SW480 (cell line): ENCODE measurements at places on chromosomes 3 and 15.

- DNase-seq = no peak
Observed at GRCh38 chr3:129593230-129593594, 13.3 kb downstream of the PLXND1 start.

DNA sequence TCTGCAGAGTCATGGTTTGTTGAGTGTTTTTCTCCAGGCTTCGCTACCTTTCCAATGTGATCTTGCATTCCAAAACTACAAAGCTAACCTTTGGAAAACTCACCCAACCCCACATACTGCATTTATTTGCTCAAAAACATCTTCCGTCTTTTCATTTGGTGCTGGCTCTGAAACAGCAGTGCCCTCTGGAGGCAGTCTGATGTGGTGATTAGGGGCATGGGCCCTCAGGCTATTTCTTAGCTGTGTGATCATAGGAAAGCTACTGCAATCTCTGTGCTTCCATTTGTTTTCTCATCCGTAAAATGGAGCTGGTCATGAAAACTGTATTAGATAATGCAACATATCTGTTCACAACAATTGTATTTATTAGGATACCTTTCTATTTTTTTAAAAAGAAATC, 47.0 kb downstream of the MTHFS start:
- DNase-seq = no peak

DNA sequence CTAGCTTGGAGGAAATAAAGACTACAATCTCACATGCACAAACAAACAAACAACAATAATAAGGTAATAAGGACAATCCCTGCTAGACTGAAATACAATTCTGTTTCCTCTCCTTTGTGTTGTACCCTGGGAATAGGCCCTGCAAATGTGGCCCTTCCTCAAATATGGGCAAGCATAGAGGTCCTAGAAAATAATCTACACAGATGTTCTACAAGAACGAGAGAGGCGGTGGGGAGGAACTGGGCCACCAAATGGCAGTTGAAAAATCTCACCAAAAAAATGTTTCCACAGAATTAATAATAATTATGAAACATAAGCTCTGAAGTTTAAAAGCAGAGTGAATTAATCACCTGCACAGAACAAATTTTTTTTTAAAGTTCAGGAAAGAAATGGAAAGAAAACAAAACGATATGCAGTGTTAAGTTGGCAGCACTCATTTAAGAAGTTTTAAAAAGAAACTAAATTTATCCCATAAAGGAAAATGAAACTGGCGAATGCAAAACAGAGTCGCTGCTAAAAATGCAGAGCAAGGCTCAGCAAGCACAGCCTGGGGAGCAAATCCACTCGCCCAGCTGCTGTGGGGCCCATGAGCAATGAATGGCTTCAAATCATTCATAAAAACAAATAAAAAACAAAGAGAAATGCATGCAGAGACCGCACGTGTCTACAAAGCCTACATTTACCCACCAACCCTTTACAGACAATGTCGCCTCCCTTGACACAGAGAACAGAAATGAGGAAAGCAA, 475.4 kb downstream of the OCA2 start:
- DNase-seq = no peak

- DNase-seq = no peak
Observed at GRCh38 chr3:39021029-39021428, 30.7 kb downstream of the SCN11A start.

DNA sequence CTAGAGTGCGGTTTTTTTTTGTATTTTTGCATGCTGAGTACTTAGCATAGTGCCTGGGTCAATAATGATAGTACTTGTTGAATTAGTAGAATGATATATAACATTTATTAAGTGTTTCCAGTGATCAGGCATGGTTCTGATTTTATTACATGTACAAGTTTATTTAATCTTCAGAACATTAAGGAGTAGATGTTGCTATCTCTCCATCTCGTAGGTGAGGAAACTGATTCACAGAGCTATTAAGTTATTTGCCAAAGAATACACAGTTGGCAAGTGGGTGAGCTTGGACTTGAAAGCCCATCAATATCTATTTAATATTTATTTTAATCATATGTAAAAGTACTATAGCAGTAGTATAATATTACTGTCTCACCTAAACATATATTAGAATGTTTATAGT, 219.5 kb downstream of the CACNA2D3 start:
- DNase-seq = no peak

GRCh38 chr15:96331144-96331944, 844 bp downstream of the NR2F2 start:
- DNase-seq = peak; percentile 30

GRCh38 chr3:49500732-49501609, 30.9 kb downstream of the DAG1 start:
- DNase-seq = peak; percentile 34

GRCh38 chr15:76996526-76997401, 1.8 kb downstream of the PSTPIP1 start:
- no peak for DNase-seq

DNA sequence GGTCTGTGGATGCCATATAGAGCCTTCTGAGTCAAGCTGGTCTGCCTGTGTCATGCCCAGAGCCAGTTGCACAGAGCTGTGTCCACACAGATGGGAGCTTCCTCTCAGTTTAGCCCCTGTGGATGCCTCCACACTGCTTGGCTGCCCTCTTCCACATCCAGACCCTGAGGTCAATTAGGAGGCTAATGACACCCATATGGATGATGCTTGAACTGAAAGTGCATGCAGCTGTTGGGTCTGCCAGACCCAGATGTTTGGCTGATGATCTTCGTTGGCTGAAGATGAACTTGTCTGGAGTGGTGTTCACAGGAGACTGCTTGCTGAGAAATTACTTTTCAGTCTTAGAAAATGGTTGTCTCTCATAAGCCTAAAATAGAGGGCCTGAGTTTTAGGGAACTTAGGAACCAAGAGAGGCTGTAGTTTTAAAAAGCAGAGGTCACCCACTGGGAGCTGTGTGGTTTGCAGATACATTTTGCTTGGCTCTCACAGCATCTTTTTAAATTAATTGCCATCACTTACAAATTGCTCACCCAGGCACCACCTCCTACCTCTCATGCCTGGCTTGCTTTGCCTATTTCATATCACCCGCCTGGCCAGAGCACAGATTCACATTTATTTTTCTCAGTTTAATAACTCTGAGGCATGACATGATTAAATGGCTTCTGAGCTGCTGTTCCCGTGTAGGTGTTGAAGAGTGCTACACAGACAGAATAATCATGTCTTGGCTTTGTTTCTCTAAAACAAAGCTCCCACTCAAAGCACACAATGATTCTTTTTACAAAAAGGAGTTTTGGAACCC, 176.1 kb downstream of the MINAR1 start:
- no peak for DNase-seq

DNA sequence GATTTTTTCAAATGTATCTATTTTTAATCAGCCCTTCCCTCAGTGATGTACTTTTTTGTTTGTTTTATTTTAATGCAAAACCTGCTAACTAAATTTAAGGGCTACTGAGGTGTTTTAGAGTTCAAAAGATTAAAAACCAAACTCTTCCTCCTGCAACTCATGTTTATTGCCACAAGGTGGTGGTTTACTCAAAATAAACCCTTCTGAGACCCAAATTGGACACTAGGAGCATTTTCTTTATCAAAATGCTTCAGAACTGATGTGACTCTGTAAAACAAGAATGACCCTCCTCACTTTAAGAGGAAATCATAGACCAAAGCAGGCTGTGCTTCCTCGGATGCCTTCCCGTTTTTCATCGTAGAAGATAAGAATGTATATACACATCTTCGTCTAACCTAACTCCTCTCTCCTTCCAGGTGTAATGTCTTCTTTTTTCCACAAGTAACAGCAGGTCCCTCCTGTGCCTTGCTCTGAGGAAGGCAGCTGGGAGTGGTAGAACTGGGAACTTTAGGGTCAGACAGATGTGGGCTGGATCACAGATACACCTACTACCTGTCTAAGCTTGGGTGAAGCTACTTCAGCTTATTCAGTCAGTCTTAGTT, 2.9 kb upstream of the NME9 start:
- DNase-seq = peak; percentile 39

- DNase-seq = no peak
Observed at GRCh38 chr3:157117875-157118654, 41.9 kb downstream of the CCNL1 start.

DNA sequence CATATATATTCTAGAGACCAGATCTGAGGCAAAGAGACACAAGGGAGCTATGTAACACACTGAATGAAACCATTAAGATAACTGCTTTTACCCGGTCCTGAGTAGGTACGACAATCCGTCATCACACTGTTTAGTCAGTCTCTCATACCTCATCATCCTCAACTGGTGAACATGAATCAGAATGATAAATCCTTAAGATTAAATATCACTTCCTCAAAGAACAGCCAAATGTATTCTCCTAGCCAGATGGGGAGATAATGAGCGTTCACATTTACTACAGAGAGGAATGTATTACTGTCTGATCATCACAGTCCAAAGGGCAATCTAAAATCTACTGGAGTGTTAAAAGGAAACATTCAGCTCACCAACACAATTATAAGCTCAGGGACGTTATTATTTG, 319.4 kb upstream of the STAC start:
- no peak for DNase-seq

- DNase-seq = peak; percentile 75
Observed at GRCh38 chr15:87477737-87478686, 778.5 kb downstream of the NTRK3 start.

DNA sequence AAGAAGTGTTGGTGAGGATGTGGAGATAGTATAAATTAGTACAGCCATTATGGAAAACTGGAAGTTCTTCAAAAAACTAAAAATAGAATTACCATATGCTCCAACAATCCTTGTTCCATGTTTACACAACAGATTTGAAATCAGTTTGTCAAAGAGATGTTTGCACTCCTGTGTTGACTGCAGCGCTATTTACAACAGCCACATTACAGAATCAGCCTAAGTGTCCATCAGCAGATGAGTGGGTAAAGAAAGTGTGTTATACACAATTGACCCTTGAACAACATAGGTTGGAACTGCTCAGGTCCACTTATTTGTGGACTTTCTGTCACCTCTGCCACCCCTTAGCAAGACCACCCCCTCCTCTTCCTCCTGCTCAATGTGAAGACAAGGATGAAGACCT, 34.7 kb downstream of the LMLN start:
- DNase-seq = no peak

- no peak for DNase-seq
Observed at GRCh38 chr3:154718053-154718452, 288.1 kb upstream of the GPR149 start.
